Large intestine (tissue), 12 donors: ENCODE measurements at places on chromosomes 2 and 18.

DNA sequence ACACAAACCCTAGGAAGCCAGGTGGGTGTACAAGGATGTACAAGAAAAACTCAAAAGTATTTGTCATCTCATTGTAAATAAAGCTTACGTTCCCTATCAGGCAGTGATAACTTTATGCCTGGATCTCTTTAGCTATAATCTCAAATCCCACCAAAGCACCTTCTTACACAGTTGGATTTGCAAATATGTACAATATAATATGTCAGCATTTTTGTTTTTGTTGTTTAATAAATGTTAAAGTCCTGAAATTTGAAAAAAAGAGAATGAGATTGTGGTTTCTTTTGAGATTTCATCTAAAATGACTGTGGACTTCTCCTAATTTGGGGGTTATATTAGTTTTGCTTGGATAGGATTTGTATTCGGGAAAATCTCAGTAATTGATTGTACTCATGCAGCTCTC, 81.9 kb downstream of the LRRTM1 start:
- no peak for DNase-seq
- no peak overlapping the region for H3K4me3 ChIP-seq
- no peaks in the 10 kb centered on the region for H3K36me3 ChIP-seq
- H3K4me1 ChIP-seq: no peaks in the 10 kb centered on the region

- peaks cover 34% of the 10 kb centered on the region for H3K4me1 ChIP-seq
- no peaks in the 10 kb centered on the region for H3K27me3 ChIP-seq
- H3K36me3 ChIP-seq: peaks cover 16% of the 10 kb centered on the region
- H3K4me3 ChIP-seq: peak overlapping the region; percentile 93
These were observed 3.8 kb downstream of the TGIF1 start for GRCh38 chr18:3453540-3454364.

DNA sequence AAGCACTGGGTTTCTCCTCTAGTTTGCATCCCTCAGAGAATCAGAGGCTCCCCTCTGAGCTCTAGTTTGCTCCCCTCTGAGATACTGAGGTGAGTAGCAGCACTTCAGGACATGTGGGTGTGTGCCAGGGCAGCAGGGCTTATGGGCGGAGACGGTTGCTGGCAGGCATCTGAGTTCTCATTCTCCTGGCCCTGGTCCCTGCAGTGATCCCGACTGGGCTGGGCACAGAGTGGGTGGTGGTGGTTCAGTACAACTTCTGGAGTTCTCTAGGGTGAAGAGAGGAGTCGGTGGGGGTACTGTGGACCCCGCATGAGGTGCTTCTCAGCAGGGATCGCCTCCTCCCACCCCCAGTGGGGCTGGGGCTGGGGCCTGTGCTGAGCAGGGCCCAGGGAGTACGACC, 47.9 kb downstream of the BOLA3 start:
- no peak overlapping the region for H3K27ac ChIP-seq
- DNase-seq: no peak
- H3K4me1 ChIP-seq: no peaks in the 10 kb centered on the region
- no peak overlapping the region for H3K4me3 ChIP-seq

- H3K4me1 ChIP-seq: no peaks in the 10 kb centered on the region
- no peaks in the 10 kb centered on the region for H3K36me3 ChIP-seq
These were observed 369.1 kb downstream of the EIPR1 start for GRCh38 chr2:3008561-3008960.

GRCh38 chr18:73384246-73384645, 516.5 kb upstream of the NETO1 start:
- H3K27ac ChIP-seq: no peak overlapping the region
- no peaks in the 10 kb centered on the region for H3K36me3 ChIP-seq
- H3K27me3 ChIP-seq: no peaks in the 10 kb centered on the region
- no peak for DNase-seq
- H3K4me3 ChIP-seq: no peak overlapping the region

DNA sequence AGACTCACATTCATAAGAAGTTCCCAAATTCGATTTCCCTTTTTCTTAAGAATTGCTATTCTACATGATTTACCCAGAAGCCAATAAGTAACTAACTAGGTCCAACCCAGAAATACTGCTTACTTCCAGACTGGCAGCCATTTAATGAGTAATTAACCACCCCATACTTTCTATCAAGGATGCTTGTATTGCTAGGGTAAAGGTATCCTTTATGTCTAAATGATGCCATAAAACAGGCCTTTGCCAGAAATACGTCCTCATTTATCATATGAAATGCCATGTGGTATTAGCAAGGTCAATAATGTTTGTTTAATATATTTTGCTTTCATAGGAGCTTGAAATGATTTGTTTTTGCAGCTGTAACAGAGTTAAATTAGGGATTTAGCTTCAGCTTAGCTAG, 56.1 kb downstream of the PLEKHM3 start:
- H3K36me3 ChIP-seq: no peaks in the 10 kb centered on the region
- peaks cover 20% of the 10 kb centered on the region for H3K4me1 ChIP-seq
- peak overlapping the region; percentile 58 for H3K27ac ChIP-seq
- peak; percentile 43 for DNase-seq
- H3K4me3 ChIP-seq: no peak overlapping the region

- no peaks in the 10 kb centered on the region for H3K36me3 ChIP-seq
- H3K4me3 ChIP-seq: no peak overlapping the region
- H3K4me1 ChIP-seq: no peaks in the 10 kb centered on the region
- no peak for DNase-seq
These were observed 170.5 kb downstream of the SH3RF3 start for GRCh38 chr2:109299536-109299935.

GRCh38 chr2:12787891-12788801, 71.4 kb downstream of the TRIB2 start:
- no peak overlapping the region for H3K27ac ChIP-seq
- no peaks in the 10 kb centered on the region for H3K36me3 ChIP-seq
- no peaks in the 10 kb centered on the region for H3K27me3 ChIP-seq

DNA sequence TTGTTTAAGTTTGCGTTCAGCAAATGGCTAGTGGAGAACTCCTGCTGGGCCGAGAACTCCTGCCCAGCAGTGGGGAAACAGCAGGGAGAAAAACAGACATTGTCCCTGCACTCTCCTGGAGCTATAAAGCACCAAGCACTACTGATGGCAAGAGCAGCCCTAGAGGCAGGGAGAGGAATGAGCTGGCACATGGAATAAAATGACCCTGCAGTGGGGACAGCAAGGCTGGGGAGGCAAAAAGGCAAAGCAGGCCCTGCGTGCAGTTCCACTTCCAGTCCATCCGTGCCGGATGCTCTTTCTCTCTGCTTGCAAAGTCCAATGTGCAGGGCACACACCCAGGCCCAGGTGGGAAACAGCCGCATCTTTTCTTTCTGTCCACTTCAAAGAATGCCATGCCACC, 415.5 kb downstream of the LRATD1 start:
- DNase-seq: no peak
- no peaks in the 10 kb centered on the region for H3K36me3 ChIP-seq
- no peaks in the 10 kb centered on the region for H3K4me1 ChIP-seq
- H3K27me3 ChIP-seq: no peaks in the 10 kb centered on the region

DNA sequence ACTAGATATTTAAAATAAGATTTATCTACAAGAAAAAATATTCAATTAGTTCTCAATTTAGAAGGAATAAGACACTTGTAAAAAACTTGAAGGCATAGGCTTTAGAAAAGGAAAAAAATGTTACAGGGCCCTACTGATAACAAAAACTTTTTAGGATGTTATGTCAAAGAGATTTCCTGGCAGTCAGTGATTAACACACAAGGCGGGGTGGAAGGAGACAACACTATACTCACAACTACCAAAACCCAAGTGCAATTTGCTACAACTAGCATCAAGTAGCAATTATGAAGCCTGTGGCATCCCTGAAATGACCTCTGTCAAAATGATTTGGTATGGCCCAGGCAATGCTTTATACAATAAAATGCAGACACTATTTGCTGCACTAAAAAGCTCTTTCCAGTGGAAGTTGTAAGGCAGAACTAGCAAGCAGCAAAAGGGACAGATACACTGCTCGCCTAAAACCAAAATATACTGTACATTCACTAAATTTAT, 15.3 kb downstream of the STRN start:
- no peak for DNase-seq
- H3K27ac ChIP-seq: no peak overlapping the region
- H3K4me3 ChIP-seq: no peak overlapping the region
- H3K27me3 ChIP-seq: no peaks in the 10 kb centered on the region

DNA sequence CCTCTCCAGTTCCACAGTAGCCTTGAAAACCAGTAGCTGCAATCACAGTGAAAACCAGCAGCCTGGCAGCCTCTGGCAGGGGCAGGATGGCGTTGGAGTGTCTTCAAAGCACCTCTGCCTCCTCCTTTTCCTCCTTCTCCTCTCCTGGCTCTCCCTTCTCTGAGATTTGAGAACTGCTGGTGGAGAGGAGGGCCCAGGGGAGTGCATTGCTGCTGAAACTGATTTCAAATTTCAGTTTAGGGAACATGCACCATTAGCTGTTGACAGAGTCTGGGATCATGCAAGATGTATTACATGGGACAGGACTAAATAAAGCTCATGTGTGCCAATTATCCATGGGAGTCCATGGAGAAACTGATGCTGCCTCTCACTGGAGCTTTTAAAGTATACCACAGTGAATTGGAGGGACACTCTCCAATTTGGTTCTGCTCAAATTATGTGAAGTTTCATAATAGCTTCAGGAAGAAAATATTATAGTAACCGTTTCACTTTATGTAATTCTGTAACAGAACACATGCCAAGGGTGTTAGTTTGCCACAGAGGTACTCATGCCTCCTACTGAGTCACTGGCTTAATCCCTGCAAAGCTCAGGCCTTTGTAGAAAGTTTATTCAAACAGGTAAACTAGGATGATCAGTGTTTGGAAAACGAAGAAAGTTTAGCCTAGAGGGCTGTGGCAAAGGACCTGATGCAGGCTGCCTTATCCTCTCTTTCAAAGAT, 146.1 kb downstream of the PRPF40A start:
- H3K4me3 ChIP-seq: no peak overlapping the region
- no peaks in the 10 kb centered on the region for H3K27me3 ChIP-seq

DNA sequence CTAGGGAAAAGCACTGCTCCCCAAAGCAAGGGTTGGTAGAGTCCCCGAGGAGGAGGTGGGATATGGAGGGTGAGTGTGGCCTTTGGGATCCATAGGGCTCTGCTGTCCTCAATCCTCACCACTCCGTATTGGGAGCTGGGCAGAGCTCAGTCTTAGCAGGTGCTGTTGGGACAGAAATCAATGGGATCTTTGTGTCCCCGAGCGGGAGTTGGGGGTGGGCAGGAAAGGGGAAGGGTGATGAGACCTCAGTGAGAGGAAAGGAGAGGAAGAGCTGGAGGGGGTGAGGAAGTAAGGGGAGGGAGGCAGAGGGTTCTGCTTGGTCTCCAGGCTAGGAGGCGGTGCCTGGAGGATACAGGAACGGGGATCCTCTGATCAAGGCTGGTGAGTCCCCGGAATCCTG, 2.6 kb downstream of the ASIC4 start:
- H3K27ac ChIP-seq: no peak overlapping the region
- H3K4me3 ChIP-seq: no peak overlapping the region

DNA sequence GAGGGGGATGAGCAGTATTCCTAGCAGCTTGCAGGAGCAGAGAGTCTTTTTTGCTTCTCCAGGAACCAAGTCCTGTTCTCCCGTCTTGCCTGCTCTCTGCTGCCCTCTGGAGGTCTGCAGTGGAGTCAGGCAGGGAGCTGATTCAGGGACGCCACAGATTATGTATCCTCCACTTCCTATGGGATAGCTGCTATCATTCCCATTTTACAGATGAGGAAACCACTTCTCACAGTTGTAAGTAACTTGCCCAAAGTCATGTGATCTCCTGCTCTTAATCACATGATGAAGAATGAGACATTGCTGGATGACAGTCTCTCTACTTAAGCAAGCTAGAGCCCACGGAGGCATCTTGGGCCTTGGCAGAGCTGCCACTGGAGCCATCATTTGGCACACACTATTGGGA, 8.3 kb downstream of the SLC4A5 start:
- DNase-seq: peak; percentile 59
- H3K36me3 ChIP-seq: no peaks in the 10 kb centered on the region
- no peak overlapping the region for H3K27ac ChIP-seq
- no peaks in the 10 kb centered on the region for H3K4me1 ChIP-seq
- H3K4me3 ChIP-seq: no peak overlapping the region

DNA sequence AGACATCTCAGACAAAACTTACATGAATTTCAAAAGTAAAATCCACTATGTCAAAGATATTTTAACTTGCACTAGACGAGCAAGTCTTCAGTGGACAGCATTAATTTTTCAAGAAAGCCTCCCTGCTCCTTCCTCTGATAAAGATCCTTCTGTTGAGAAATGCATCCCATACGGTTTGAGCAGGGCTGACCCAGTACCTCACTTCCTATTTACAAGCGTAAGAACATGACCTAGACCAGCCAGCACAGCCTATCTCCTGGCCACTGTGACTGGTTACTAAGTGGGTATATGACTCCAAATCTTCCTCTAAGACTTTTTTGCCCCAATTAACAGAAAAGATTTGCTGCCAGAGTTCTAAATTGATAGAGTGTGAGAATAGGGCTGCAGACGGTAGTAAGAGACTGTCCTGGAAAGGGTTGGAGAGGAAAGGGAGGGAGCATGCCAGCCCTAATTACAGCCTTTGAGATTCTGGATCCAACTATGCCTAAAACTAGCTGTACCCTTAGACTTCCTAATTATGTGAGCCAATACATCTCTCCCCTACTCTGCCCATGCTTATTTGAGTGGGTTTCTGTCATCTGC, 108.4 kb downstream of the PRELID3A start:
- no peak for DNase-seq
- H3K27ac ChIP-seq: no peak overlapping the region
- no peak overlapping the region for H3K4me3 ChIP-seq

- no peak for DNase-seq
- no peaks in the 10 kb centered on the region for H3K27me3 ChIP-seq
- peak overlapping the region; percentile 71 for H3K4me3 ChIP-seq
- H3K27ac ChIP-seq: no peak overlapping the region
These were observed 2.4 kb downstream of the MAP4K4 start for GRCh38 chr2:101699755-101700461.

DNA sequence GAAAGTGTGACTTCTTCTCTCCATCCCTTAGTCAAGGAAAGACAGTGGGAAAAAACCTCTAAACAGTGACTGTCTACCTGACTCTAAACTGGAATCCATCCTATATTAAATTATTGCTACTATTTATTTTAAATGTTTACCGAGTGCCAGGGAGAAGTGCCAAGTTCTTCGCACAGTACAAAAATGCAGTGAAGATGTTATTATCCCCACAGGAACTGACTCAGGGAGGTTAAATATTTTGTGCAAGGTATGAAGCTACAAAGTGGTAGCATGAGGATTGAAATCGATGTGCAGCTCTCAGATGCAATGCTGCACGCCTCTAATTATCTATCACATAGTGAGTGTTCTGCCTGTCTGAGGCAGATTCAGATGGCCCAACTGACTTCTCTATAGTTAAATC, 91.1 kb downstream of the MEP1B start:
- H3K27ac ChIP-seq: no peak overlapping the region
- H3K27me3 ChIP-seq: no peaks in the 10 kb centered on the region
- peaks cover 4% of the 10 kb centered on the region for H3K36me3 ChIP-seq
- DNase-seq: no peak
- H3K4me1 ChIP-seq: peaks cover 34% of the 10 kb centered on the region

GRCh38 chr2:195531754-195532153, 125.3 kb upstream of the SLC39A10 start:
- H3K4me3 ChIP-seq: no peak overlapping the region
- no peaks in the 10 kb centered on the region for H3K27me3 ChIP-seq

DNA sequence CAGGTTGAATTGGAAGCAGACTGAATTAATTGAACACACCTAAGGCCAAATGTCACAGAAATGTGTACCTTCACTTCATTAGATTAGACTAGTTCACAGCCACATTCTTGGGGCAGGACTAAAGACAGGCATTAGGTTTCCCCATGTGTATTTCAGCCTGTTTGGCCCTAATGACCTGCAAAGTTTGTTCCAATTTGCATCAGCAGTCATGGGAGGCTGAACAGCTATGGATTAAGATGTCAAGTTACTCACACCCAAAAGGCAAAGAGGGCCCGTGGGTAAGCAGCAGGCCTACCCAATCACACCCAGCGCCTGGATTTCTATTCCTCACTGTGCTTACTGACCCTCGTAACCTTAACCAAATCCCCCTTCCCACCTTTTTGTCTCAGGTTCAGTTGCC, 99.6 kb upstream of the RIOK3 start:
- H3K36me3 ChIP-seq: peaks cover 6% of the 10 kb centered on the region
- H3K4me1 ChIP-seq: peaks cover 24% of the 10 kb centered on the region
